ENCODE measurements at places on chromosomes 4 and X.

- no peak for DNase-seq
Measured at GRCh38 chr4:151021637-151022334, 6.7 kb upstream of the LRBA start.

GRCh38 chr4:53908661-53909078 is 155.7 kb downstream of the CHIC2 start:
- DNase-seq: no peak

DNA sequence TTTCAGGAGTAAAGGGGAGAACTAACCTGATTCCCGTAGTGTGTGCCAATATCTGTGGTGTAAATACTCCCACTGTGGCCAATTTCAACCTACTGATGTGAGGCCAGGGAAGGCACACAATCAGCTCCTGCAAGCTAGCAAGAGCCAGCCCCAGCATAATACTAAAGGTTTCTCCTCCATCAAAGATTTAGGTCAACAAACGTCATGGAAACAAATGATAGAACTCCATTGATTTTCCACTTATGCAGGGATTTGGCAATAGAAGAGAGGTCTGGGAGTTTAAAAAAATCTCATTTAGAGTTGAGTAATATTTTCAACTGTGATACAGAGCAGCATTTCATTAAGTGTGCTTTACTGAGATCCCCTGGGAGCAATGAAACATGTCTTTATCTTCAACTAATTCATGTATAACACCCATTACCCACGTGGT is 15.8 kb upstream of the VEGFD start:
- DNase-seq: no peak

DNA sequence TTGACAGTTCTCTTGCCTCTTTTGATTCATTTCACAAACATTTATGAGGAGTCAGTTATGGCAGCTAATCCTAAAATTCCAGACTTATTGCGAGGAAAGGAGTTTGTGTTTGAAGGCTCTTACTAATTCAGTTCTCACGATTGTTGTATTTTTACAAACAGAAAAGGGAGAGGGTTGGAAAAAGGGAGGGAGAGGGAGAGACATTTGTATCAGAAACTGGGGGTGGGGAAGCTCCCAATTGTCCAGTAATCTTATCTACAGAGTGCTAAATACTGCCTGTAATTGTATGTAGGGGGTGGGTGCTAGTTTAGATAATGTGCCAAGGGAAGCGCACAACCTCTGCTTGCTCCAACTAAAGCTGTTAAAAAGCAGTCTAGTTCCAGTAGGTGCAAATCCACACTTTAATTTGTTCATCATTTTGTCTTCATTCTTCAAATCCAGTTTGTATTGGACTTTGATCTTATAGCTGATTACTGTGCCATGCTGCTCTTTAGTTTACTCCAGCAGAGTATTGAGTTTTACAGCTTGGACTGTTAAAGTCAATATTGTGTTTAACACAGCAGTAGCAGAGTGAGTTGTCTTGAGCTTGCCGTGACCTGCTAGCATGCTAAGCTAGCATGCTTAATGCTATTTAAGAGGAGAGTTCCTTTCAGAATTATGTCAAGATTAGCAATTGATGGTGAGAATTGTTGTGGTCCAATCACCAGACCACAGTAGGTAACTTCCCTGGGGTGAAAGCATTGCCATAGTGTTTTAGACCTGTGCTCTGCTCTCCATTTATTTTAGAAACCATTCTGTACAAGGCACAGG is 13.9 kb downstream of the FNIP2 start:
- no peak for DNase-seq

DNA sequence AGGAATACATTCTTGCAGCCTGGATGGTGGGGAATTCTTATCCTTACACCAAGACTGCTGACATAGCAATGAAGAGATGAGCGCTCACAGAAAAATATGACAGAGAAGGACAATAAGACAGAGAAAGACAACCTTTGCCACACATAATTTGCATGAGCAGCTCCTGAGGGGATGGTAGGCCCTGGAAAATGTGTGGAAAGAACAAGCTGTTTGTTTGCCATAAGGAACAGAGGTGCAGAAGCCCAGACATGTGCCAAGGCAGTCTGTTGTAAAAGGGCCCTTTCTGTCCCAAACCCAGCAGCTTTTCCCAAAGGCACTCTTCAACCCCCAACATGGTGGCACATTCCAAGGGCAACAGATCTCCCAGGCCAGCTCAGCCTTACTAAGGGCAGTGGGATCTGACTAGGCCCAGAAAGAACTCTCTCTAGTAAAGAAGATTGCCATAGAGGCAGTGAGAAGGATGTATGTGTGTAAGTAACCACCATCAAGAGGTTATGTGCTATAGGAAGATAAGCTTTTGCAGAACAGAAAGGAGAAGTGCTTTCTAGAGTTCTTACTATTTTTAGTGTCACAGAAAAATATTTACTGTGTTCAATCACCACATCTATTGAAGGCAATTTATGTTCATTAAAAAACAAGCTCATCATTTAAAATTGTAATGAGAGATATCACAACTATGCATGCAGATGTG is 287.0 kb upstream of the RASGEF1B start:
- DNase-seq: no peak

DNA sequence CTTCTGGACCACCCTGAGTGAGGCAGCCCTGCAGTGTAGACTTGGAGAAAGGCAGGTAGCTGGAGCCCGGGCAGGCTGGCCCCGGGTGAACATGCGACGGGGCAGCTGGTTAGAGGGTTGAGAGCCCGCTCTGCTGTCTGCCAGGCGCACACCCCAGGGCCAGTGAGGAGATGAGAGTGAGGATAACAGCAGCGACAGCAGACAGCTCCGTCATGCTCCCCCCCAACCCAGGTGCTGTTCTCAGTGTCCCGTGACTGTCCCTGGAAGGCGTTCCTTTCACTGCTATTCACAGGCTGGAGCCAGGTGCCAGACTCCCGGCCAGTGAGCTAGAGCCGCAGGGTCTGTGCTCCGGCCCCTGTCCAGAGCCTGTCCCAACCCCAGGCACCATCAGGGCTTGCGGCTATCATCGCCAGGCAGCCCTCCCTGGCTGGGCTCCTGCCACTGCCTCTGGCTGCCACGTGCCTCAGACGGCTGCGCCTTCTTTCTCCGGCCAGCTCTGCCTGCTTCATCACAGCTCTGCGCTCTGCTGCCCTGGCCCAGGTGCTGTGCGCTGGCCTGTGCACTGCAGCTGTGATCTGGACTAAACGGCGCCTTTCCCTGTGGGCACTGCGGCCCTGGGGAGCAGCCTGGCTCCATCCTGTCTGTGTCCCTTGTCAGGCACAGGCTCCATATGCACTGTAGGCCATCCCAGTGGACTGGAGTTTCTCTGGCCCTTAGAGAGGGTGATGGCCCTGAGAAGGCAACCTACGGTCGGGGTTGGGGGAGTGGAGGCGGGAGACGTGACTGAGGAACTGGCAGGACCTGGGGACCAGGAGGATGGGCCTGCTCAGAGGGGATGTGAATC is 19.8 kb downstream of the NSG1 start:
- no peak for DNase-seq

- peak; percentile 39 for DNase-seq
Measured at GRCh38 chrX:39869846-39870601, 227.7 kb downstream of the BCOR start.

DNA sequence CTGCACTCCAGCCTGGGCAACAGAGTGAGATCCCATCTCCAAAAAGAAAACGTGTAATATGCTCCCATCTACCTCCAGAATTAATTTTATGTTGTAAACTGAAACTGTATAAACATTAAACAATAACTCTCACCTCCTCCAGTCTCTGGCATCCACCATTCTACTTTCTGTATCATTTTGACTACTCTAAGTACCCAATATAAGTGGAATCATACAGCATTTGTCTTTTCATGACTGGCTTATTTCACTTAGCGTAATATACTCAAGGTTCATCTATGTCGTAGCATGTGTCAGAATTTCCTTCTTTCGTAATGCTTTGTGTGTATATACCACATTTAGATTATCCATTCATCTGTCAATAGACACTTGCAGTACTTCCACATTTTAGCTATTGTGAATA is 20.6 kb downstream of the F8 start:
- no peak for DNase-seq

- no peak for DNase-seq
Measured at GRCh38 chrX:117840645-117841044, 276.0 kb downstream of the KLHL13 start.

GRCh38 chr4:100306018-100306417 is 115.8 kb upstream of the DDIT4L start:
- DNase-seq: no peak

DNA sequence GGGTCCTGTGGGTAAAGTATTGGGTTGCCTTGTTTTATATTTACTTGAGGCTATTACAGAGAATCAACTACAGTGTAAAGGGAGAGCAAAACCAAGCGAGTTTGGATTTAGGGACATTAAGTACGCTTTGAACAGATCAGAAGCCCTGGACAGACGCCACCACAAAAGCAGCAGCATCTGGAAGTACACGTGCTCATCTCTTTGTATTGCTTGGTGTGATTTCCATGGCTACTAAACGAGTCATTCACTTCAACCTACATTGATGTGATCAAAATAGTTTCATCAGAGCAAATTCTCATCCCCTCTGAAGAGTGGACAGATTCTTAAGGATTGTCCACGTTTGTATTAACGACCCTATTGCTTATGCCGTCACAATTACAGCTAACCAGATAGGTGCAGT is 85.1 kb downstream of the SORBS2 start:
- DNase-seq: no peak

- DNase-seq: no peak
Measured at GRCh38 chr4:87306056-87306455, 16.6 kb downstream of the HSD17B13 start.

- DNase-seq: no peak
Measured at GRCh38 chrX:108088511-108088910, 2.8 kb downstream of the PSMD10 start.

DNA sequence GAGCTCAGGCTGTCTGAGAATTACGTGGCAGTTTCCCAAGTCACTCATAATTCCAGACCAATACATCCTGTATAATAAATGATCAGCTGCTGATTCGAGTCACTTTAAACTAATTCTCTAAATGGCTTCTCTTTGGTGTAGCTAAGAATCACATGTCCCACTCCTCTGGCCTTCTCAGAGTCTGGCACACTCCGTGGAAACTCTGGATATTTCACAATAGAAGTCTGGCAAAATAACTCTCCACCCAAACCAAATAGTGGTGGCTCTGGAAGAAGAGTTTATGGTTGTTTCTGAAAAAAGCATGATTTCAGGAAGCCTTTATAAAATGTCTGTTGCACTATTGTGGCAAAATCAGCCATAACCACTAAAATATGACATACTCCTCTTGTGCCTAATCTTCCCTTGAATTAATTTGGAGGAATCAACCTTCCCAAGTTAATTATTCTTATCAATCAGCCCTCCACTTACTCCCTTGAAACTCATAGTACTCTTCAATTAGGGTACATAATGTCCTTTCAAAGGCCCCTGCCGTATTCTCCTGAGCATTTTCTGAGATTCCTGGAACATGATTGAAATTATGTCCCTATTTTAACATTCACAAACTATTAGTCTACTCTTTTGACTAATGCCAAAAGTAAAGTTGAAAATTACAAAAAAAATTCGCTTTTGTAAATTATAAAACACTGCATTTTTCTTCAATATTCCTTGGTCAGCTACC is 991.6 kb downstream of the FAT4 start:
- no peak for DNase-seq

GRCh38 chr4:41359836-41360213 is 103.1 kb downstream of the UCHL1 start:
- no peak for DNase-seq

GRCh38 chrX:44914532-44915198 is 41.7 kb downstream of the KDM6A start:
- no peak for DNase-seq

- no peak for DNase-seq
Measured at GRCh38 chr4:123517971-123518370, 121.4 kb downstream of the SPRY1 start.

- no peak for DNase-seq
Measured at GRCh38 chr4:162849937-162850336, 316.8 kb downstream of the NAF1 start.

GRCh38 chr4:67158666-67159065 is 386.6 kb downstream of the CENPC start:
- no peak for DNase-seq

- no peak for DNase-seq
Measured at GRCh38 chrX:46407036-46407752, 138.0 kb downstream of the ZNF674 start.

GRCh38 chrX:112968351-112969133 is 127.9 kb upstream of the AMOT start:
- DNase-seq: no peak

GRCh38 chr4:102578819-102579218 is 77.7 kb downstream of the NFKB1 start:
- DNase-seq: no peak

DNA sequence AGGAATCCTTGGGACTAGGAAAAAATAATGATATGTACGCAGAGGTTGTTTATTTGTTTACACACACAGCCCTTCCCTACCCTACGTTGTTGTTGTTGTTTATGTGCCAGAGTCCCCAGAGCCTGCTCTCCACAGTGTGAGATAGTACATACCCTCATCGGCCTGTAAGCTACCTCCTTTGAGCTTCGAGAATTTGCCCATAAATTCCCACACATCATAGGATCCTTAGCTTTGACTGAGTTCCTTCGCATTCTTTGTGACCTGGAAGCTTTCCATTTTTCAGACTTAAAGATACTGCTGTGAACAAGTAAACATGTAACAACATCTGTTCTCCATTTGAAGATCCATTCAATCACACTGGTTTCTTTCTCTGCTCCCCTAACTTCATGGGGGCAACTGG is 114.5 kb downstream of the IRF2 start:
- DNase-seq: no peak

DNA sequence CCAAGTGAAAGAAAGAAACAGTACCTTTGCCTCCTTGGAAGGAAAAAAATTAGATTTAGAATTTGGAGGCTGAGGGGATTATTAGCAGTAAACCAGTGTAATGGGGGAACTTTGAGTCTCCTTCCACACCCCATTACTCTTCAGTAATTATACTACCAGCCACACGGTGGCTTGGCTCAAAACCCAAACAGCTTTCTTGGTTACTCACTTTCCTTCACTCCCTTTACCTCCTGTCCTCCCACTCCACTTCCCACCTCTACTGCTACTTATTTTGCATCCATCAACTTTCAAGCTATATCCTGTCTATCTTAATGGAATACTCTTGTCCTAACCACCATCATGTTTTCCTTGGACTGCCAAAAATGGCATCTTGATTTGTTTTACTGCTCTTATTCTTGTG is 310.6 kb upstream of the AADAT start:
- DNase-seq: no peak

- no peak for DNase-seq
Measured at GRCh38 chr4:124873361-124874171, 161.0 kb upstream of the ANKRD50 start.

- no peak for DNase-seq
Measured at GRCh38 chr4:36152735-36153134, 91.6 kb downstream of the ARAP2 start.

DNA sequence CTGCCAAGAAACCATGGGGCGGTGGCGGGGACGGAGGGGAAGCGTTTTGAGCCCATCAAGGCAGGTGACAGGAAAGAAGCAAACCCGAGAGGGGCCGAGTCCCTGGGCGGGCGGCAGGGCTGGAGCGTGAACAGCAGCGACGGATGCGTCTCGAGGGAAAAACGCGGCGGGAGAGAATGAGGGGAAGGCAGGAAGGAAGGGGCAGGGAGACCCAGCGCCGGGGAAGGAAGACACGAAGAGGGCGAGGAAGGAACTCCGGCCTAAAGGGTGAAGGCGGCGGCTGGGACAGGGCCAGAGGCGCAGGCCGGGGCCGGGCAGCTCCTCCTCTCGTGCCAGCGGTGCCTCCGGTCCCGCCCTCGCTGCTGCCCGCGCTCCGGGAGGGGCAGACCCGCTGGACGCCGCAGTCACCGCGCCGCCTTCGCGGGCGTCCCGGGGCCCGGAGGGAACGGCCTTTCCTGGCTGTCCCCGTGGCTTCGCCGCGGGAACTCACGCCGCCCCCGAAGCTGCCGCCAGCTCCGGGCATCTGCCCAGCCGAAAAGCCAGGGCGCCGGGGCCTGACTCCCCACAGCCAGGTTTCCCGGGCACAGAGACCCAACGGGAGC is 751 bp upstream of the RGS12 start:
- no peak for DNase-seq
